ENCODE measurements at places on chromosomes 1 and 21.
A peak's percentile ranks its signal among the peaks of the same experiment; 100 is the strongest.

DNA sequence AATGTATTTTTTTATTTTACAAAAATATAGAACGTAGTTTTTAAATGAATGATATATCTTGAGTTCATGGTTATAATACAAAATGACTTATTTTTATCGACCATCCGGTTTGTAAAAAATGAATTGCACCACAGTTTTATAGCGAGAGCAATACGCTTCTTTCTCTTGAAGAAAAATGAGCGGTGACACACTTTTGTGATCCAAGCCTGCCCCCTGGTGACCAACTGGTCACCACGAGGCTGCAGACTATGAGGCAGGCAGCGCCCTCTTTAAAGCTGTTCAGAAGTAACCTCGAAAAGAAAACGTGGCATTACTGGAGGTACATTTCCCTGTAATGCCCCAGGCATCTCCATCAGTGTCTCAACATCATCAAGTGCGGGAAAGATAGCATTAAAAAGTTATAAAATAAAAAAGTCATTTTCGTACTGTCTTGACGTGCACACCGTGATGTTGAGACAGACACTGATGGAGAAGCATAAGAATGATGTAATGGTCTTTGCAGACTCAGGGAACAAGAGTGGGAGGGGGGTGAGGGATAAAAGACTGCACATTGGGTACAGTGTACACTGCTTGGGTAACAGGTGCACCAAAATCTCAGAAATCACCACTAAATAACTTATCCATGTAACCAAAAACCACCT, 734.2 kb upstream of the ADAMTS5 start:
- peak; percentile 11 for DNase-seq

- DNase-seq, result no peak
These were observed 61.3 kb downstream of the CLIC4 start for GRCh38 chr1:24806588-24806987.

DNA sequence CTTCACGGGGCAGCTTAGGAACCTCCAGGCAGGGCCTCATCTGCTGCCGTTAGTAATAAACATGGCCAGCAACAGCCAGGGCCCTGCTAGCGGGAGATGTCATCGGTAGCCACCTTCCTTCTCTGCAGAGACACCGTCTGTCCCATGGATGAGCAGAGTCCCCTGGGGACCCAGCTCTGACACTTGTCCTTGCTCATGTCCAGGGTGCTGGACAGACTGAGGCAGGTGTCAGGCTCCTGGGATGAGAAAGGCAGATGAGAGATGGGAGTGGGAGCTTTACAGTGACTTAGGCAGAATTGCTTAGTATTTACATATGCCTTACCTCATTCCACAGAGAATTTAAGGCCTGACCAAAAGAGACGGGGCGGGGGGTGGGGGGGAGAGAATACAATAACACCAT, 25.0 kb downstream of the CAPN2 start:
- DNase-seq, result no peak

DNA sequence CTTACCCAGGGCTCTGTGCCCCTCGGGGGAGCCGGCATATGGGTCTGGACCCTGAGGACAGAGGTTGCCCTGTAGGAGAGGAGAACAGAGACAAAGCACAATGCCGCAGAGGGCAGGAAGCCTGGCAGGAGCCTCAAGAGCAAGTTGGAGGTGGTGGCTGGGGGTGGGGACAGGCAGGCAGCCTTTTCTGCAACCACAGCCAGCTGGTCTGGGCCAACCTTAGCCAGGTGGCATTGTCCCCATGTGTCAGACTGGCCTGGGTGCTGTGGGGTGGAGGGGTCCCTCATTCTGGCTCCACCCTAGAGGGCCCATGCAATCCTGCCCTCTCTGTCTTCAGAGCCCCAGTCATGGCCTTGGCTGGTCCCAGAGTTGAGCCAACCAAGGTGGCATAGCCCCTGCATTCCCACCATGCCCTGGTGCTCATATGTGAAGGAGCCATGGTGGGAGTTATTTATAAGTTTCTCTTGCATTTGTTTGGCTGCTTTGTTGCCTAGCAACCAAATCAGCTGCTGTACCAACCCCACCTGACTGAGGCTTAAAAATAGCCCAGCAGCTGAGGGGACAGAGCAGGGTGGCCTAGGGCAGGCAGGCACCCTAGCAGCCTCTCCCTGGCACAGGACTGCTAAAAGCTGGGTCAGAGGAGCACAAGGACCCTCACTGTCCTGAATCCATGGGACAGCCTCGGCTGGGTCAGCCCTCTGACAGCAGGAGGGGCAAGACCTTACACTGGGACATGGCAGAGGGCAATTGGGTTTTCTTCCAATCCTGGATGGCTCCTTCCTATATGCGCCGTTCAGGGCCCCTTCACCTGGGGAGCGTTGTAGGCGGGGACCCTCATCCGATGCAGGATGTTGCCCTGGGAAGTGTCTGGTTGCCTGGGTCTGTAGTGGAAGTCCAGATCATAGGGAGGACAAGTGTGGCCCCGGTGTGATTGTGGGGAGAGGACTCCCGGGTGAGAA, 19.5 kb downstream of the MAP7D1 start:
- DNase-seq, result no peak

- DNase-seq, result no peak
These were observed 406.1 kb downstream of the RPS6KC1 start for GRCh38 chr1:213457186-213457585.

DNA sequence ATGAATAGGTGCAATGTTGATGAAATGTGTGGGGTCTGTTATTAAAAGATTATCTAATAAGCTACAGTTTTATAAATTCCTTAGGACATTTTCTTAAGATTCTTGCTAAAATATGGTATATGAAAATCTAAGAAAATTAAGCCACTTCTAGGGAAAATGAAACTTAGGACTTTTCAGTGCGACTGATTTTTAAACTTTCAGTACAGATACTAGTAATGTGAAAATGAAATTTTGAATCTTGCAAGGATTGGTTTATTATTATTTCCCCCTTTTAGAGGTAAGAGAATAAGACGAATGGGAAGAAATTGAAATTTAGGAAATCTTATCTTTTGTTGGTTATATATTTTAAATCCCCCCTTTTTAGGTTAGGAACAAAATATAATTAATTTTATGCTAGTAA, 16.4 kb downstream of the CAPZA1 start:
- DNase-seq, result no peak

DNA sequence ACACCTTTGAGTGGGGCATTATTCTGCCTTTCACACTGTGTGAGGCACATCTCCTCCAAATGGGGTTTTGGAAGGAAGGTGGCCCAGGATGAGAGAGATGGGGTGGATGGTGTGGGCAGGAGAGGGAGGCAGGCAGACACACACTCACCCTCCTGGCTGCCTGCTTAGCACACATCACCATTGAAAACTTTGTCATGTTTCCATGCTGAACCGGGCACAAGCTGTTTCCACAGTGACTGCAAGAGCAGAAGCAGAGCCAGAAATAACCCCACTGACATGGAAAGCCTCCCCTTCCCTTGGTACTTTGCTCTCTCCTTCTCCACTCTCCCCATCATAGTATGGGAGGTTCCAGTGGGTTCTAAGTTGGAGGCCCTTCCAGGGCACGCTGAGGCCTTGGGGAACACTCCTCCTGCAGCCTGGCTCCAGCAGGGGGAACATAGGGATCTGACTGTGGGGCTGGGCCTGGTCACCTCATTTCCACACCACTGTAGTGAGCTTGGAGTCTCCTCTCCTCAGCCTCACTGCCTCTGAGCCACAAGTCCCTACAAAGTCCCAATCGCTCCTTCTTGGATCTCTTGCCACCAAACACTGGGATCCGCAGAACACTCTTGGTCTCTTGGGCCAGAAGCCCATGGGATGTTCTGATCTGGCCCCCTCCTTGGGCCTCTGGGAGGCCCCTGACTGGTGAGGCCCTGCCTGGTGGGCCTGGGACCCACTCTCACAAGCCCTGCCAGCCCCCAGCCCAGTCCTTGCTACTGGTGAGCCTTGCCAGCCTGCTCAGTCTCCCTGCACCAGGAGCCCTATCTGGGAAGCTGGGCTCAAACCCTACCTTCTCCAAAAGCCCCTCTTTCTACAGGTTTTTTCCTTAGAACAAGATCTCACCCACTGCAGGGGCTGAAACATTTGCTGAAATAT, 163.0 kb upstream of the EDN2 start:
- no peak for DNase-seq

- DNase-seq, result no peak
These were observed 134.6 kb upstream of the BARHL2 start for GRCh38 chr1:90851711-90852050.

DNA sequence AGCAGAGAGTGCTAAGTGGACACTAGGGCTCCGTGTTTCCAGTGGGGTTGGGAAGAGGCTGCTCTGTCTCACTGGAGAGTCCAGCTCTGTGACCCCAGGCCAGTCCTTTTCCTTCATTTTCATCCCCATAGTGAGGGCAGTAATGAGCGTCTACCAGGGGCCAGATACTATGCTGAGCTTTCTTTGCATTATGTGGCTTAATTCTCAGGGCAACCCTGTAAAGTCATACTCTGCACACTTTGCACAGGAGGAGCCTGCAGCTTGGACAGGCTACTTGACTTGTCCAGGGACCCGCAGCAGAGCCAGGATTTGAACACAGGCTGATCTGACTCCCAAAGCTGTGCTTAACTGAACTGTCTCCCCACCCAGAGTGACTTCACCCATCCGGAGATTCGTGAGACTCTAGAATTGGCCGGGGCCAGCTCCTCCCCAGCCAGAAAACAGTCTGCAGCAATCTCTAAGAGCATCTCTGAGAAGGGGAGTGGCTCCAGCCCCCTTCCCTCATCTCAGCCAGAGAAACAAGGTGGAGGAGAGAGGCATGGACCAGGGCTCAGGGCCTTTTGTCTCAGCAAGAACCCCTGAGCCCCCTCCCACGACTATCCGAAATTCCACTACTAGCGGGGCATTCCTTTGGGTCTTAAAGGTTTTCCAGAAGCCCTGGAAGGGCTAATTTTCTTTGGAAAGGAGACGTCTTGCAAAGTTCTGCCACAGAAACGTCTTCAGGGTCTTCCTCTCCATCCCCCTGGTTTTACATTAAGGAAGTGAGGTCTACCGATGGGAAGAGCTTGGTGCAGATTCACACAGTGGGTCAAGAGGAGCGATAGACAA, 866 bp upstream of the FNDC5 start:
- DNase-seq, result no peak

DNA sequence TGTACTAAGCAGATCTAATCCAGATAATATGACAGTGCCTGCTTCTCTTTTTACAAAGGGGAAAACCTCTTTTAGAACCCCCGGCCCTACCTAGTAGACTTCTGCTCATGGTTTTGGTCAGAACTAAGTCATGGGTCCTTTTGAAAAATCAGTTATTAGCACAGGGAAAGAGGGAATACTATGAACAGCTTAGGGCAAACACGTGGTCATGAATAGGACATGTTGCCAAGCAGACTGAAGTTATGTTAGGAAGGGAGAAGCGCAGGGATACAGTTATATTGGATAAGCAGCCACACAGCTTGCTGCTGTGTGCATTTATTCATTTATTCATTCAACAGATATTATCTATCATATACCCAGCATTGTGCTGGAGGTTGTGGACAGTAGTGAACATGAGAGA, 25.3 kb upstream of the IGSF3 start:
- DNase-seq, result no peak

GRCh38 chr1:214264196-214264595, 16.8 kb upstream of the SMYD2 start:
- DNase-seq, result no peak

All from stimulated activated CD4-positive, alpha-beta T cell treated with anti-CD3 and anti-CD28 coated beads, Interleukin-1b, Interleukin-23, amount 100 ng/mL, for 1 hour (primary cell).